ENCODE measurements at places on chromosomes 2 and 18.

DNA sequence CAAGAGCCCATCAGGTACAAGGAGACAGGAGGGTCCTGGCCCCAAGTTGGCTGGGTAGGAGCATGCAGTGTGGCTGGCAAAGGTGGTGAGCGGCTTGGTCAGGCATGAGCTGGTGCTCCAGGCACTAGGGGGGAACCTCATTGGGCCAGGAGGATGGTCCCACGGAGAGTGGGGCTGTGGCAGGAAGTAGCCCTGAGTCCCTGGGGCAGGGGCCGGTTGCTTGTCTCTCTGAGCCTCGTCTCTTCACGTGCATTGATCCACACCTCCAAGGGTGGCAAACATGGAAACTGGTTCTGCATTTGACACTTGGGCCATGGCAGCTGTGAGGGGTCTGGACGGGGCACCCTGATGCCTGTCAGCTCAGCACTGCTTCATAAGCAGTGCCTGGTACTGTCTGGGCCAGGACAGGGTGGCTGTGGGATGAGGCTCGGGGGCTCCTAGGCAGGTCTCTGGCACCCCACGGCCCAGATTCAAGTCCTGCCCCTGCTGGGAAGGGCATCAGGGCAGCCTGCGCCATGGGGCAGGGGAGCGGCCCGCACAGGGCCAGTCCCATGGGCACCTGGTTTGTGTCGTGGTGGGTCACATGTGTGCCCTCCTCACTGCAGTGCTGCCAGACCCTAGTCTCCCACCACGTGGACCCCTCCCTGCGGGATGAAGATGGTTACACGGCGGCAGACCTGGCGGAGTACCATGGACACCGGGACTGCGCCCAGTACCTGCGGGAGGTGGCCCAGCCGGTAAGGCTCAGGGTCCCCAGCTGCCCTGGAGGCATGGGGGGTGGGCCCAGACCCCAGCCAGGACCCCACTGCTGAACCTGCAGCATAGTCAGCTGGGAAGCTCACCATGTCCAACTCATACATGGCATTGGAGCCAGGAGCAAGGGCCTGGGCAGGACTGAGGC lies 16.4 kb downstream of the ESPNL start:
- DNase-seq = no peak

DNA sequence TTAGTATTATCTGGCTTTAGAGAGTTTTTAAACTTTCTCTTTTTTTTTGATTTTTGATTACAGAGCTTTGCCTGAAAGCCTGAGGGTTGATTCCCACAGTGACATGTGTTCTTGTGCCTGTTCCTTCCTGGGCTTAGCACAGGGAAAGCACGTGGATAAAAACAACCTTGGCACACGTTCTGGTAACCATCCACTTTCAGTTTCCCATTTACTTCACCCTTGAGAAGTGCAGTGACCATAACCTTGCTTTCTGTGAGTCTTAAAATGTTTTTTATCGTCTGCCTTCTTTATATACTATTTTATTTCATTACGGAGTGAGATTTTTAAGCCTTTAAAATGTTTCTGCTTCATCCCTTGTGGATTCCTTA lies 11.5 kb downstream of the CD226 start:
- no peak for DNase-seq

DNA sequence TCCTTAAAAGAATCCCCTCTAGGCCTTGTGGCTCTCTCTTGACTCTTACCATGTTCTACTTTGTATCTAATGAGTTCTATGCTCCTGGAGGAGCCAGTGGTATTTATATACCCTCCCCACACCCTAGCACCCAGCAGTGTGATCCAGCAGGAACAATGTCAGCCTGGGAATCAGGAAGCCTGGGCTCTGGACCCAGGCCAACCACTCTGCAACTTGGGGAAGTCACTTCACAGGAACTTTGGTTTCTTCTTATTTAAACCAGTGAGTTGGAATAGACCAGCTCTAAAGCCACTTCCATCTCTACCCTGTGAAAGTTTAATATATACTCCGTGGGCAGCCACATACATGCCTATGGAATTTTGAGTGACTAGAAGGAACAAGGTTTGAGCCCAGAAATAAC lies 11.6 kb upstream of the SPTBN1 start:
- no peak for DNase-seq

- DNase-seq = no peak
These were observed 63.9 kb downstream of the LDAH start for GRCh38 chr2:20758997-20759396.

DNA sequence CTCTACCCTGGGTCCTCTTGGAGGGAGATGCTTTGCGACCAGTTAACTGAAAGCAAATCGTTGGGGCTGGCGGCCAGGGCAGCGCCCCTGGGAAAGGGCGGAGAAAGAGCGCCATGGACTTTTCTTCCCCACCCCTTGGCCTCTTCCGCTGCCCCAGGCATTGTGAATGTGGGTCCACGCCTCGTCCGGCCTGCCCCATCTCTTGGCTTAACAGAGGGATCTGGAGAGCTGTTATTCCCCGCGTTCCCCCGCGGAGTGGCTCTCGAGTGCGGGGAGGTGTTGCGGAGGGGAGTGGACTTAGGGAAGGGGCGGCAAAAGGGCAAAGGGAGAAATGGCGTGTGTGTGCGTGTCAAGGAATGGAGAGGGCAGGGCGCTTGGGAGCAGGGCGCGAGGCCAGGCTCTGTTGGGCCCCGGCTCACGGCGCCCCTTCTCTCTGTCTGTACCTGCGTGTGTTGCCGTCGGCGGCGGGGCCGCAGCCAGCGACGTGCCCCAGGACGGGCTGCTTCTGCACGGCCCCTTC lies 6.6 kb downstream of the EMX1 start:
- no peak for DNase-seq

GRCh38 chr2:6885968-6886367 lies 8.4 kb downstream of the RSAD2 start:
- no peak for DNase-seq

DNA sequence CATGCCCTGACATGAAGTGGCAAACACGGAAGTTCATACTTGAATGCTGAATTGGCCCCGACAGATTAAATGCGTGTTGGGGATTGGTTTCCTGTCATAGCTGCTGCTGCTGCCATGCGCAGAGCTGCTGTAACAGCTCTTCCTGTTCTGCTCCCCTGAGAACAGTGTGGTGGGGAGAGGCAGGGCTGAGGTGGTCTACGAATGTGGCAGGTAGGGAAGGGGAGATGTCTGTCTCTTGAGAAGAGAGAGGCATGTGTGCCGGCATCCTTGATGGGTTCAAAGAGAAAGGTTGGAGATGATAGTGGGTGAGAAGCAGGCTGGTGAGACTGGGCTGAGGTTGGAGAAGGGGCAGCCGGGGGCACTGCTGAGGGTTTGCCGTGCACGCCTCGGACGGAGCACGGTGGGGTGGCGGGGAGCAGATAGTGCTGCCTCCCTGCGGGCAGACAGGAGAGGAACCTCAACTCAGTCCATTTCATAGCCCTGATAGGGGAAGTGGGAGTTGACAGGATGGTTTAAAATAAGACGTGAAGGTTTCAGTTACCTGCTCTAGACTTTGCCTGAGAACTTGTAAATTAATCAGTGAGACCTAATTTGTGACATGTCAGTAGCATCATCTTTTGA lies 46.1 kb downstream of the TMEM185B start:
- peak; percentile 22 for DNase-seq
